ENCODE measurements at places on chromosomes 12 and 14.

- DNase-seq = no peak
Measured at GRCh38 chr12:114226241-114226928, 179.6 kb downstream of the TBX5 start.

DNA sequence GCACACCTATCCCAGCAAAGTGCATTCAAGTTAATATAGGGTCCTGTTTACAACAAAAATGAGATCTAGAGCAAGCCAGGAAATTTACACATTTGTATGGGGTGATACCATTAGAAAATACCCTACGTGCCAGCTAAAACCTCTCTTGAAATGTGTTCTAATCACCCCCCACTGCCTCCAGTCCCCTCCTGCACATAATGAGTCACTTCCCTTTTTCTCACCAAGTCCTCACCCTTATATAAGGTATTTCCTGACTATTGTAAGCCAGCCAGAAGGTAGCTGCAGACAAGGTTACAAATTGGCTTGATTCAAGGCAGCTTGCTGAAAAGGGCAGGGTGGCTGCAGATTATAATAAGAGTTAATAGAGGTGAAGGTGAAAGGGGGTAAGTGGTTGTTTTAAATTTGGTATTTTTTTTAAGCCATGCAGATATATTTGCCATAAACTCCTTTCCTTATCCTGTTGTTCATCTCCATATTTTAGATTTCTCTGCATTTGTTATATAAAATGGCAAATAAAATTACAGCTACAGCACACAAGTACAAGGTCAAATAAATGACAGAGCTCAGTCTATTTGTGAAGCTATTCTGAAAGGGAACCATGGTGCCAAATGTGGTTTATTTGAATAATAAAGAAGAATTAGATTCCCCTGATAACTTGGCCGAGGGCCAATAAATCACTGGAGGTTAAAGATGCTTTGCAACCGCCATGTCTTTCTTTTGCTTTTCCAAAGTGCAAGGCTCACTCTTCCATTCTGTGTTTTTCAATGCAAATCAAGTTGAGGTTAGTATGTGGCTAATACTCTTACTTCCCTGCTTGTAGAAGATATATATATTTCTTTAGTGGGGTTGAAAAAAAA, 385.9 kb downstream of the EGLN3 start:
- DNase-seq = no peak

DNA sequence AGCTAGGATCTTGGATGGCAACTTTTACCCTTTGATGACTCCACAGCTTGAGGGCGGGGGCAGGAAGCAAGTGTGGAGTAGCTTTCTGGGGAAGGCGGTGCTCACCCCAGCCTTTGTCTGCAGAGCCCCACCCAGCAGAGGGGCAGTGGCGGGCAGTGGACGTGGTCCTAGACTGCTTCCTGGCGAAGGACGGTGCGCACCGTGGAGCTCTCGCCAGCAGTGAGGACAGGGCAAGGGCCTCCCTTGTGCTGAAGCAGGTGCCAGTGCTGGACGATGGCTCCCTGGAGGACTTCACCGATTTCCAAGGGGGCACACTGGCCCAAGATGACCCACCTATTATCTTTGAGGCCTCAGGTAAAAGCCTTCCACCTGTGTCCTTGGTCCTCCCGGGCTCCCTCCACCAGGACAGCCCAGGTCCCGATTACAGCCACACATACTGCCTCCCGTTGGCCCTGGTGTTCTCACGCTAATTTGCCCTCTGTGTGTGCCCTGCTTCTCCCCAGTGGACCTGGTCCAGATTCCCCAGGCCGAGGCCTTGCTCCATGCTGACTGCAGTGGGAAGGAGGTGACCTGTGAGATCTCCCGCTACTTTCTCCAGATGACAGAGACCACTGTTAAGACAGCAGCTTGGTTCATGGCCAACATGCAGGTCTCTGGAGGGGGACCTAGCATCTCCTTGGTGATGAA, 1.2 kb downstream of the TAPBPL start:
- DNase-seq = no peak

- DNase-seq = no peak
Measured at GRCh38 chr14:46368275-46368674, 283.3 kb downstream of the RPL10L start.

GRCh38 chr14:84657911-84658310, 872.0 kb upstream of the FLRT2 start:
- DNase-seq = no peak

DNA sequence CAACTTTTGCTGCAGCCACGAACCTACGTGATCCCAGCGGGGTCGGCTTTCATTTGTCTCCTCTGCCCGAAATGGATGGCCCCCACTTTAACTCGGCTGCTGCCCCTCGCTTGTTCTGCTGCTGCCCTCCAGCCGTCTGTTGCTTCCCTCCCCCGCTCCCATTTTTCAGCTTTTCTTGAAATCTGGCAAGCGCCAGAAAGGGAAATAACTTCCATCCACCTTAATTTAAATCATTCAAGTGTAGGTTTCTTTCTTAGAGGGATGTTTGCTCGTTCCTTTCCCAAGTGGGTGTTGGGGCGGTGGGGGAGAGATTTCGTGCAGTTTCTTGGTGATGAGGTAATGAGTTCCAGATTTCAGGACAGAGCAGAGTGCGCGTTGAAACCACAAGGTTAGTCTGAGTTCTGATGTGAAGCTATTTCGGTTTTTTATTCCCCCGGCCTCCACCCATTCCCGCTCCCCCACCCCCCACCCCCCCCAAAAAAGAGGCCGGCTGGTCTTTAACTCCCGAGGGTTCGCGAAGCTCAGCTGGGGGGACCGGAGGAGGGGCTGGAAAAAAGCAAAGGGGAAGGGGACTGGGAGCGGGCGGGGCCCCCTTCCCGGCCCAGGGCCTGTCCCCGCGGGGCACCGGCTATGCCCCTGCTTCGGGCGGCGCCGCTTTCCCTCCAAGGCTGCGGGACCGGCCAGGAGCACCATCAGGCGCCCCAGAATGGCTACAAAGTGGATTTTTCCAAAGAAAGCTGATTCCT, 2.2 kb upstream of the ZFP36L1 start:
- no peak for DNase-seq

DNA sequence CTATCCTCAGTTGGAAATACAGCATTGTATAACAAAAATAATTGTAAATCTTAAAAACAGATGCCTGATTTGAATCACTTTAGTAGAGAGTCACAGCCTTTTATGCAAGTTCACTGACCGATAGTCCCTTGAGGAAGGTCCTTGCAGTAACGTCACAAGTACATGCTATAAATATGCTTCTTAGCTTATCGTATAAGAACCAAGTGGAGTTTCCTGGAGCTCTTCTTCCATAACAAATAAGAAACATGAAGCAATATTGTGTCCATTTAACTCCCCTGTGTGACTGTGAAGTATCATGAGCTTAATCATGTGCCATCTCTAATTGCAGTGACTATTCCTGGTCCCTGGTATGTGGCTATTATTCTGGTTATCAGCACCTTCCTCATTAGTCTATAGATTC, 107.9 kb downstream of the SLC38A4 start:
- DNase-seq = no peak

Measured in activated T-cell treated with anti-CD3 and anti-CD28 coated beads for 48 hours (primary cell).